Osteoblast (primary cell): ENCODE measurements at places on chromosomes 1 and 21. TPM values are rescaled to one million over a fixed set of nuclear protein-coding genes. Genes with fewer than 3 reads are reported as not detected.

- DNase-seq, result peak; percentile 95
These were observed at the start of gene PAQR7 for GRCh38 chr1:25875154-25875855. PAQR7 (minus strand) TSS chr1:25875708; CDS start chr1:25863839, 11,869 bp downstream.

DNA sequence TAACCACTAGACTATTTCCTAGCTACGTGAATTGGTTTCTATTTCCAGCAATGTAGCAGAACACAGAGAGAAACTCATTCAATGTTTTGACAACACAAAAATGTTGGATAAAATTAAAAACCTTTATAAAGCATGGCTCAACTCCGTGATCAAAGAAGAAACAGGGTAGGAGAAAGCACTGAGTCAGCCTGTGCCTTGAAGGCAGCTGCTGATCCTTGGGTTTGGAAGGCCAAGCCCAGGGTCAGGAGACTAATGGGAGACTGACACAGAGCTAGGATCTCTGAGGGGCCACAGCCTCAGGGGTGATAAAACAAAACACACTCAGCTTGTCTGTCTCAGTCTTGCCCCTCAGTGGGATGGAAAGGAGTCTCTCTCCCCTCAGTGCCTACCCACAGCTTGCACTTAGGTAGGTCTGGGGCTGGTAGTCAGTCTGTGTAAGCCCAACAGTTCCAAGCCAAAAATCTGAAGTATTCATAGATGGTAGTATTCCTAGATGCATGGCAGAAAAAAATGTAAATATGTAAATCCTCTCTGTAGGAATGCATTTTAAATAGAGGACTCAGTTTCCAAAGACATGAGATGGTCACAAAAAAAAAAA, 53.3 kb downstream of the B3GALNT2 start:
- DNase-seq, result no peak

Gene URB1
- 15.9 and 21.7 TPM in 2 replicates for total RNA-seq

DNA sequence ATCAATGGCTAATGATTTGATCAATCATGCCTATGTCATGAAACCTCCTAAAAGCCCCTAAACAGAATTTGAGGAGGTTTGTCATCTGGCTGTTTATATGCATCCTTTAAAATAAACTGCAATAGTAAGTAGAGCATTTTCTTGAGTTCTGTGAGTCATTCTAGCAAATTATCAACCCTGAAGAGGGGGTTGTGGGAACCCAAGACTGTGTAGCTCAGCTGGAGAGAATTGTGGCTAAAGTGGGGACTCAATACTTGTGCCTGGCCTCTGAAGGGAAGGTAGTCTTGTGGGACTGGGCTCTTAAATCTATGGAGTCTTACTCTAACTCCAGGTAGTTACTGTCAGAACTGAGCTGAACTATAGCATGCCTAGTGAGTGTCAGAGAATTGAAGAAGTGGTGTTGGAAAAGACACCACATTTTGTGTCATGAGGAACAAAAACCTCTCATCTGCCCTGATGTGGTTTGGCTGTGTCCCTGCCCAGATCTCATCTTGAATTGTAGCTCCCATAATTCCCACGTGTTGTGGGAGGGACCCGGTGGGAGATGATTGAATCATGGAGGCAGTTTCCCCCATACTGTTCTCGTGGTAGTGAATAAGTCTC, 402.4 kb downstream of the USH2A start:
- no peak for DNase-seq

DNA sequence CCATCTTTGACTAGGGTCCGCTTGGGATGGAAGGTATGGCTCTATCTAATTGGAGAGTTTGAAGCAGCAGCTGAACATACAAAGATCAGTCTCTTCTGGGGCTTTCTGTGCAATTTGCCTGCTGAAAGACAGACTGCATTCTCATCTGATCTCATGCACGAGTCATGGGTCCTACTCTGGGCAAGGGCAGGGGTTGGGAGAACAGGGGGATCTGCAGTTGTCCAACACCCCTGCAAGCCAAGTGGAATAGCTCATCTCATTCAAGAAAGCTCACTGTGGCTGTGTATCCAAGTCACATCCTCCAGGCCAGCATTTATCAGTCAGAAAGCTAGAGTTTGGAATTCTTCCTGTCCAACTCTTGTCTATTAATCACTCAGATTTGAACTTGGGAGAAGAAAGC, 177.2 kb upstream of the C8B start:
- no peak for DNase-seq

DNA sequence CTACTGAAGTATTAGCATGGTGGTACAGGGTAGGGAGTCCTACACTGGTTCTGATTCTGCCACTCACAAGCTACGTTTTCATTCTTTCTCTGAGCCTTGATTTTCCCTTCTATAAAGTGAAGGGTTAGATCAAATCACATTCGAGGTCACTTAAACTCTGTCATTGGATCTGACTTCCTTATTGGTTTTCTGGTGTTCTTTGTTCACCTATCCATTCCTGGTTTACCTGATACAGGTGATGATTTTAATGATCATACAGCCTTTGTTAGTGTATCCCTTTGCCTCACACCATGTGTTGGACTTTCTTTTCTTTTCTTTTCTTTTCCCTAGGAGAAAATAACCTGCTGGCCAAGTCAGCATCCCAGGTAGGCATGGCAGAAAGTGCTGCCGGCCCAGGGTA, 74.8 kb downstream of the NOS1AP start:
- no peak for DNase-seq

DNA sequence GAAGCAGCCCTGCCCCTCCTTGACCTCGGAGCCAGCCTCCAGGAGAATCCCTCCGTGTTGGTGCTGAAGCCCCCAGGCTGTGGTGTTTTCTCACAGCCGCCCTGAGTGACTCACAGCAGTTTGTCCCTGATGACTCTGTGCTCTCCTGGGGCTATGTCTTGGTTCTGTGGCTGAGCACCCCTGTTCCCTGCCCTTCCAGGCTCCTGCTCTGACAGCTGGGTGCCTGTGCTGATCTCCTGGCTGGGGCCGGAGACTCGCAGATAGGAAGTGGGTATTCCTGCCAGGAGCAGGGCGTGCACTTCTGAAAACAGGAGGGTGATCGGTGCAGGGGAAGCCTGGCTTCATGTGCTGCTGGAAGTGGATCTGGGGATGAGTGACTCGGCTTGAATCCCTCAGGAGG, 34.5 kb downstream of the POFUT2 start:
- DNase-seq, result peak; percentile 92

GRCh38 chr1:167997037-167997575, 60.2 kb upstream of the MPC2 start:
- no peak for DNase-seq

DNA sequence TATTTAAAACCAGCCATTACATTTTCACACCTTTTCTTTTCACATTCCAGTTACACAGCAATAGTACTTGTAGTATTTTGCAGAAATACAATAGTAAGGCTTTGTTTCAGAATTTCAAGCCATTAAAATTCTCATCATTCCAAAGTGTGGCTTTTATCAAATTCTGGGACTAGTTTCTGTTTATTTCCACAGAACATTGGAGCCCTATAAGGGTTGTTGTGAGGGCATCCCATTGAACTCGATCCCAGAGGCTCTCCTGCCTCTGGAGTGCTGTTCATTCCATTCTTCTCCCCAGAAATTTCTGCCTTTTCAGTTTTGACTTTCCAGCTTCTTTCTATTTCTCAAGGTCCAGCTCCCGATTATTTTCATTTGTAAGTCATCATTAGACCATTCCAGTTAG, 645.5 kb downstream of the ADGRL2 start:
- no peak for DNase-seq

GRCh38 chr1:119040906-119041305, 52.8 kb upstream of the TBX15 start:
- no peak for DNase-seq

- DNase-seq, result no peak
These were observed 18.4 kb upstream of the HMGCL start for GRCh38 chr1:23843644-23844043.

GRCh38 chr21:38477226-38477625, 21.1 kb downstream of the ERG start:
- no peak for DNase-seq

- DNase-seq, result no peak
These were observed 107.3 kb downstream of the HMGB4 start for GRCh38 chr1:33971018-33971710.

- DNase-seq, result no peak
These were observed 8.2 kb upstream of the TNFRSF25 start for GRCh38 chr1:6473974-6474814.

- no peak for DNase-seq
These were observed 20.9 kb upstream of the NCMAP start for GRCh38 chr1:24535021-24535424.

Gene PROX1
- total RNA-seq, result under 0.01 TPM in 2 replicates

Gene DFFA
- 27.9 and 32.7 TPM in 2 replicates for total RNA-seq

GRCh38 chr1:178651742-178652141, 73.3 kb upstream of the RALGPS2 start:
- DNase-seq, result no peak

DNA sequence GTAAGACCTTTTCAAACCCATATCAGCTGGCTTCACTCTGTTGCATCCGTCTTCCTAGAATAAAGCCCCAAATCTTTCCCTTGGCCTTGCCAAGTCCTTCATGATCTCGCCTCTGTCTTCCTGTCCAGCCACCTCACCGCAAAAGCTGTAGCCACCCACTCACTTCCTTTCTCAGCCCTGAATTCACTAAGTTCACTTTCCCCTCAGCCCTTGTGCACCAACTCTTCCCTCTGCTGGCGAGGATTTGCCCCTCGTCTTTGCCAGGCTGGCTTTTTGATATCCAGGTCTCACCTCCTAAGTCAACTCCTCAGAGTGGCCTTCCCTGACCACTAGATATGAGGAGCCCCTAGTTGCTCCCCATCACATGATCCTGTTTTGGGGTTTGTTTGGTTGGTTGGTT, 3.9 kb upstream of the COL16A1 start:
- DNase-seq, result peak; percentile 93

- DNase-seq, result peak; percentile 94
These were observed 3.6 kb upstream of the INAVA start for GRCh38 chr1:200890818-200891773.

- no peak for DNase-seq
These were observed 57.6 kb downstream of the CD34 start for GRCh38 chr1:207853372-207853757.

Gene ITGB2
- 13.3 and 15.2 TPM in 2 replicates for total RNA-seq

DNA sequence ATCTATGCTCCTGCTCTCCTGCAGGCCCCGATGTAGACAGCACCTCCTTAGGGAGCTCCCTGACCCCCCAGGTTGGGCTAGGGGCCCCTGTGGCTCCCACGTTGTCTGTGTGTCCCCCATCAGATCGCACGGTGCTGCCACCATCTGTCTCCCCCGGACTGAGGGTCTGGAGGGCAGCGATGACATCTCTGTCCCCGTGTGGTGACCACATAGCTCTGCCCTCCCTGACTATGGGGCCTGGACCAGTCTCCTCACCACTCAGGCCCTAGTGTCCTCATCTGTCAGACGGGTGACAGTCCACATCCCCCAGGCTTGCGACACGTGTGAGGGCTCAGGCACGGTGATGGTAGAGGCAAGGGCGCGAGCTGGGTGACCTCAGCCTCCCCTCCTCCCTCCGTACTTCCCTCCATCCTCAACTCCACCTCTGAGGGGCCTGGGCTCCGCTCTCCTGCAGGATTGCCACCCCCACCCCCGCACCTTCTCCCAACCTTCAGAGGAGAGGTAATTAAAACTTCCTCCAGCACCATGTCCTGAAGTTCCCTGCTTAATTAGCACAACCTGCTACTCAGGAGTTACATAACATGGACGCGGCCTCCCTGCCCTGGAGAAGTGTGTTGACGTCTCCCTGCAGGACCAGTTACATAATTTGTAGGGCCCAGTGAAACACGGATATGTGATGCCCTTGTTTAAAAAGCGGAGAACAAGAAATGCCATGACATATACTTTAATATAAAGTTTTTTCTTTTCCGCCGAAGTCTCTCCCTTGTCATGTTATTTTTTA, 288.2 kb downstream of the PTPRU start:
- no peak for DNase-seq

DNA sequence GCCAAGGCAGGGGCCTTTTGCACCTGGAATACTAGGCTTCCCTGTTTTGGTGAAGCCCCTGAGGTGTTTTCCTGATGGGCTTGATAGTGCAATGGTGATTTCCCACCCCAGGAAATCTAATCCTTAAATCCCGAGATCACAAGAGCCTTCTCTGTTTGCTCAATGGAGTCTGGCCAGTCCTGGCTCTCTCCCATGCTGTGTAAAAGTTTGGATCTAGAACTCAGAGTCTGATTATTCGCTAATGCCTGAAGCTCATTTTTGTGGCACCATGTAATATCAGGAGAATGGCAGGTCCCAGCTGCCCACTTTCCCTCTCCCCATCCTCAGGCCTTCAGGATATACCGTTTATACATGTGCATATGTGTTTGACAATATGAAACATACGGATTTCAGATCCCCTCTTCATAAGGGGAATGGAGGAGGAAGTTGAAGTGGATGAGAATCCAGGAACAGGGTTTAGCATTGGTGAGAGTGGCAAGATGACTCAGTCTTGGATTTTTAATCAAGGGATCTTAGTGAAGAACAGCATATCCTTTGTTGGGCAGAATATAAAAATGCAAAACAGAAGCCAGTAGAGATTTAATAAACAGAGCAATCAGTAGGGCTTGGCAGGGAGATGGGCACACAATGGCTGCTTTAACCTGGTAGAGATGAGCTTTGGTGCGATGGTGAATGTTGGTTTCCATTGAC, 62.1 kb downstream of the CLIC6 start:
- no peak for DNase-seq

- no peak for DNase-seq
These were observed 26.9 kb upstream of the CCN1 start for GRCh38 chr1:85553416-85554335.

Gene PRAMEF1
- not detected in 2 replicates for total RNA-seq

Gene ELF3
- total RNA-seq, result under 0.01 TPM in 2 replicates

Gene CXADR
- under 0.01 and 0.36 TPM in 2 replicates for total RNA-seq

- DNase-seq, result no peak
These were observed 70.4 kb downstream of the PRPF38A start for GRCh38 chr1:52474807-52475206.

Gene CD101
- under 0.01 TPM in 2 replicates for total RNA-seq

Gene ADGRB2
- 5.8 and 7.4 TPM in 2 replicates for total RNA-seq

- no peak for DNase-seq
These were observed 106.4 kb downstream of the TBX15 start for GRCh38 chr1:118881751-118882150.
